ENCODE measurements at places on chromosomes 16 and 17.

DNA sequence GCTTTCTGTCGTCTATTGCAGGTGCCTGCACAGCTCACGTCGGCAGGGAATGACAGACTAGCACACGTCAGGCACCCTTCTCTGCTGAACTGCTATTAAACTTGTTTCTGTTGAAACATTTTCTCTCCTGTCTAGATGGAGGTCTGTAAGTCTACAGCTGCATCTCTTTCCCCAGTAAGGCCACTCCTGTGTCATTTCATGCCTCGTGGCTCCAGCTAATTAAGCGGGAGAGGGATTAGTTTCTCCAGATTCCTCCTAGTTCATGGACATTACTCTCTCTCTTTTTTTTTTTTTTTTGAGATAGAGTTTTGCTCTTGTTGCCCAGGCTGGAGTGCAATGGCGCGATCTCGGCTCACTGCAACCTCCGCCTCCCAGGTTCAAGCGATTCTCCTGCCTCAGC, 54.5 kb downstream of the FOXK2 start:
- no peak for DNase-seq

- peak; percentile 24 for DNase-seq
Observed at GRCh38 chr16:25148568-25149215, 37.1 kb downstream of the LCMT1 start.

DNA sequence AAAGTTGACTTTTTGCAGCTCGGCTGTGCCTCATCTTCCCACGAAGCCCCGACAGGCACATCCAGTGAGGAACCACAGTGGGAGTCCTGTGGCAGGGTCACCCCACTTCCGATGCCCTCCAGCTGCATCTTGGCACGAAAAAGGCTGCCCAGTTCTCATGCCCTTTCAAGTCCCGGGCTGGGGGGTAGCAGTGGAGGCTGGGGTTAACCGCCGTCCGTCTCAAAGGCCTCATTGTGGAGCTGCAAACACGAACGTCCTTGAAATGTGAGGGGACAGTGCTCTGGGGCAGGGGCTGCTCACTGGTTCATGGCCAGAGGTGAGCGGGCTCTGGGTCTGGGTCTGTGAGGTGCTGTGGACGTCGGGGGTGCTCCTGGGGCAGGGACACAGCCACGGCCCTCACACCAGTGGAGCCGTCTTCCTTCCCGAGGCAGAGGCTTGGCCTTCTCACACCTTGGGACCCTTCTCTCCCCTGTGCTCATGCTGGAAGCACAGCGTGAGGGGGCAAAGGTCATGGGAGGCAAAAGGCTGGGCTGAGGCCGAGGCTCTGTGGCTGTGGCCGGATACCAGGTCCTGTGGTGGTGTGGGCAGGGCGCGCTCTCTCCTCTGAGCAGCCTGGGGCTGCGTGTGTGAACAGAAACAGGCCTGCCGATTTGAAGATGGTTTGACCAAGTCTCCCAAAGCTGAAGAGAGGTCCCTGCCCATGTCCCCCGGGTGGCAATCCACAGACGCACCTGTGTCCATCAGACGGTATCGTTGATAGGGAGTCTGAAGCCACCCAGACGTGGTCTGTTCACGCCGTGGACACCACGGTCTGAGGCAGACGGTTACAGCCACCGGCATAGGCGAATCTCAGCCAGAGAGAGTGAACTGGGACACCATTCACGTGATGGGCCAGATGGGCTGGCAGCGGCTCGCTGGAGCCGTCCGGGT, 3.1 kb upstream of the MC1R start:
- DNase-seq, result no peak

DNA sequence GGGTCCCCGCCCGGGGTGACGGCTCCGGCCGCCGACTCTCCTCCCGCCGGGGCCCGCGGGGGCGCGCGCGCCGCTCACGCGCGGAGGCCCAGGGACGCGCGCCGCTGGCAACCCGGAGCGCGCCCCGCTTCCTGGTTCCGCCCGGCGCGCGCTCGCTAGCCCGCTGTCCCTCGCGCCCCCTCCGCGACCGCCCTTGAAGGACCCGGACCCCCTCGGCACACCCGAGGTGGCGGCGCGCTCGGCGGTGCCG, at the start of gene STAT5B:
TSS of gene STAT5B (minus strand) at position 33 of the 250 bp plus-strand sequence. CDS start 44,264 bp downstream, outside the sequence.
- DNase-seq, result peak; percentile 95

DNA sequence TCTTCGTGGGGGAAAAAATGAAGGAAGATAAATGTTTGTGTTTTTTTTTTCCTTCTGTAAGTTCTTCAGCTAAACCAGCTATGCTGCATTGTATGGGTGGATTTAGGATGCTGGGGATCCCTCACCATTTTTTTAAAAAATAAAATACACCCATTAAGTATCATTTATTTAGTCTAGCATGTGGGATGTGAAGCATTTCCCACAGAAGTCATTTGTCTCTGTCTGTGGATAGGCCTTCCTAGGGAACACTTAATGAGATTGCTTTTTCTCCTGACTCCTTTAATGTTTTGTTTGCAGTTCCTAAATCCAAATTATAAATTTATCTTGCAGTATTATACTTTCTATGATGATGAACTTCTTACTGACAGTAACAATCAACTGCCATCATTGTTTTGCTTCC, 146.7 kb downstream of the PPM1E start:
- no peak for DNase-seq

GRCh38 chr16:3113765-3114479, 1.5 kb downstream of the ZNF205 start:
- DNase-seq, result no peak

GRCh38 chr17:37067555-37068111, 118.9 kb downstream of the AATF start:
- no peak for DNase-seq

DNA sequence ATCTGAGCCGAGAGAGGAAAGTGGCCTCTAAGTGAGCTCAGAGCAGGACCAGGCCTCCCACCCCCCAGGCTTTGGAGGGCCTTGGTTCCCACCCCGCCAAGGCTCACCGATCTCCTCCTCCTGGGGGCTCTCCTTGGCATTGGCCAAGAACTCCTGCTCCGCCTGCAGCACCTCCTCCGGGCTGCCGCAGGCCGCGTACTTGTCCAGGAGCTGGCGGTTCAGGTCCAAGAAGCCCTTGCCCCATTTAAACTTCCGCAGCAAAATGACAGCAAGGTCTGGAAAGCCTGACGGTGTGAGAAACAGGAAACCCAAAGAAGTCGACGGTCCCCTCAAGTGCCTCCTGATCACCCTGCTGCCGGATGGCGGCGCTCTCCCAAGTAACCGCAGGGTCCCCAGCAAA, 1.7 kb downstream of the TSR3 start:
- DNase-seq, result no peak

DNA sequence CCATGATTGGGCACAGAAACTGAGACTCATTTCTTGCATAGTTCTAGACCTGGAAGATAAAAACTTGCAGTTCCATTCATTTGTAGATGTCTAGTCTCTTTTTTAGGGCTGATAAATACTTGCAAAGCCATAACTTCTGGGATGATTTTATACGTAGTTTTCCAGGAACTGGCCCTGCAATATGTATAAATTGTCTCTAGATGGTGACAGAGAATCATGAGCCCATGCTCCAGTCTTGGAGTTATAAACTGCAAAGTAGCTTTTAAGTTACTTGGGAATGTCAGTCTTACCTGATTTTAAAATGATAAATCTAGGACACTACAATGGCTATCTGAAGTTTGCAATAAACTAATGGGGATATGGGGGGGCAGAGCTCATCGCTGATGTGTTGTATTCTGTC, 3.0 kb upstream of the ADAMTS18 start:
- DNase-seq, result no peak

GRCh38 chr16:50351116-50351515, 17.7 kb downstream of the BRD7 start:
- DNase-seq, result no peak

DNA sequence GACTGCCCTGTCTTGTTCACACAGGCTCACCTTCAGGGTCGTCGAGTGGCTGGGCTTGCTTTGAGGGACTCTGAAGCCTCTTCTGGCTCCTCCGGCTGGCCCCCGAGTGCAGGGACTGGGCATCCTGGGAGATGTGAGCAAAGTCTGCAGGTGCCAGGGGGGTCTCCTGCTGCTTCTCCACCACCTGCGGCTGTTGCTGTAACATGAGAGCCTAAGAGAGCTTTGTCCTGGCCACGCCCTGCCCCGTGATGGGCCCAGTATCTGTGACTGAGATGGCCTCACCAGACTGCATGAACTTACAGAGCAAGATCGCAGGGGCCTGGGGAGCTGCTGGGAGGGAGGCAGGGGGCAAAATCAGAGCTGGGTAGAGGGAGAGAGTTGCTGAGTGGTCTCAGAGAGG, 12.5 kb downstream of the ERN2 start:
- peak; percentile 50 for DNase-seq

DNA sequence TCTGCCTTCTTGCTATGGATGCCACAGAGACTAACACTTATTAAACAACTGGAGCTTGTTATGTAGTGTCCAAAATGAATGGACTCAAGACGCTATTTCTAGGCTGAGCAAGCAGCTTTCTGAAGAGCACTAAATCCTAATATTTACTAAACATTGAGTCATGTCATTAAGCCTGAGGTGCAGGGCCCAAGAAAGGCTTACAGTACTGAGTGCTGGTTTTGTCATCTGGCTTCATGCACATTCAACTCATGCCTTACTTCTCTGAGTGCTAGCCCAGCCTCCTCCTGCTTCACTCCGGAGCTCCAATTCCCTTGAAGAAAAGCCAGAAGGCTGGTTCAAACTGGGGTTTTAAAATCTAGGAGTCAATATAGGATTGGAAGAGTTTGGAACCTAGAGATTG, 363.3 kb upstream of the CDH5 start:
- DNase-seq, result no peak

- DNase-seq, result no peak
Observed at GRCh38 chr16:12767897-12768296, 35.8 kb downstream of the CPPED1 start.

- DNase-seq, result no peak
Observed at GRCh38 chr17:67509390-67510287, 132.6 kb downstream of the PITPNC1 start.

- peak; percentile 70 for DNase-seq
Observed at GRCh38 chr17:5035315-5035714, at the start of gene SLC52A1. Gene SLC52A1, minus strand, starts transcription at chr17:5035426. Its CDS starts 820 bp downstream, at chr17:5034606.

- no peak for DNase-seq
Observed at GRCh38 chr16:29256501-29256981, 150.0 kb downstream of the NPIPB11 start.

DNA sequence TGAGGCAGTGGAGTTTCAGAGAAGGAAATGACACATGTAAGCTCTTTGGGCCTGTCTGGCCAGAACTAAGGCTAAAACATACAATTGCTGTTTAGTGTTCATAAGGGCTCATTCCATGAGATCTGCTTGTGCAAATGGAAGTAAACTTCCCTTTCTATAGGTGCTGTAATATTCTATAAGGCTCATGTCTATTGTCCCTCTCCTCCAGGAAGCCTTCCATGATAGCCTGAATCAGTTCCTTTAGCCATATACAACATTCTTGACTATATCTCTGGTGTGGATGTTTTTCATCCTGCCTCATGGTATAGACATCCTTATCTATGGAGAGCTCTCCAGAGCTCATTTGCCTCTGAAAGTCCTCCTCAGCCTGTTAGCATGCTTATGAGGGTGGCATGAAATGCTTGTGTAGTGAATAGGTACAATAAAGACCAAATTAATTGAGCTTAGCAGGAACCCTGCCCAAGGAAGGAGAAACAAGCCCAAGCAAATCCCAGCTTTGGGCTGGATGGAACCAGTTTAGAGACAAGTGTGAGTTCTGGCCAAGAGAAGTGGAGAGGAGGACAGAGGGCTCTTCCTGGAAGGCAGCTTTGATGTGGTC, 1.6 kb upstream of the ETV4 start:
- no peak for DNase-seq

DNA sequence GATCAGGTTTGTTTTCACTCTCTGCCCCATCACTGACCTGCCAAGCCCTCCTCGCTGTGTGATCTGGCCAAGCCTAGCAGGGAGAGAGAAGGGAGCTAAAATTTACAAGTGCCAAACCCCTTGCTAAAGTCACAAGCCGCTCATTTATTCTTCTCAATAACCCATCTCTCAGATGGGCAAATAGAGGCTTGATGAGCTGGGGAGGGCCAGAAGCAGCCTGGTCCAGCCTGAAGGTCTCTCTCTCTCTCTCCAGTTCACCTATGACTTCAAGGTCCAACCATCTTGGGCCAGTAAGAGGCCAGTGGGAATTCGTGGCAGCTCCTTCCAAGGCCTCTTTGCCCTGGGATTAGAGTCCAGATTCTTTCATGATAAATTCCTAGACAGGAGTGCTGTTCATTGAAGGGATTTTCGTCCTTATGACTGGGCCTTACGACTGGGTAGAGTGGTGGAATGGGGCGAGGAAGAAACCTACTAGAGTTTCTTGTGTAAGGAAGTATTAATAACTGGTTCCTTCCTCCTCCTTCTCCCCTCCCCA, 3.4 kb downstream of the CA7 start:
- DNase-seq, result no peak

DNA sequence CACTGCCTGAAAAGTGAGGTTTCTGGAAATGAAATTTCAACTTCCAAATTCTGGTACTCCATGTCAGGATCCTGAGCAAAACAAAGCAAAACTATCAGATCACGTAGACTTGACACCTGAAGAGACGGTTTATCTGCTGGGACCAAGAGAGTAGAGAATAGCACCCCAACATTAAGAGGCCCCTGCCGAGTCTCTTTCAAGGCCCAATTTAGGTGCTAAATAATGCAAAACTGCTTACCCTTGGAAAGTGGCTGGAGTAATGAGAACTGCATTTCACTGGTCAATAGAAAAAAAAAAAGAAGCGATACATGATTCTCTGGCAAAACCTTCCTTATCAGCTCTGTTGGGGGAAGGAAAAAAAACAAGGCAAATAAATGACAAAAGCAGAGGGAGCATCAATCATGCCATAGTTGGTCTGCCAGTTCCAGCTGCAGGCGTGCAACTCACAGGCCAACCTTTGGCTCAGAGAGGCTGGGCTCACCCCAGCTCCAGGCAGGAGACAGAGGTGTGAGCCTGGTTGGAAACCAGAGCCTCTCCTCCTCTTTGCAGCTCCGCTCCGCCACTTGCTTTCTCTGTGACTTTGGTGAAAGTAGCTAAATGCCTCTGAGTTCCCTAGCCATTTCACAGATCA, 595.2 kb downstream of the TOX3 start:
- peak; percentile 35 for DNase-seq

GRCh38 chr16:84718-85406, 6.8 kb downstream of the MPG start:
- no peak for DNase-seq

DNA sequence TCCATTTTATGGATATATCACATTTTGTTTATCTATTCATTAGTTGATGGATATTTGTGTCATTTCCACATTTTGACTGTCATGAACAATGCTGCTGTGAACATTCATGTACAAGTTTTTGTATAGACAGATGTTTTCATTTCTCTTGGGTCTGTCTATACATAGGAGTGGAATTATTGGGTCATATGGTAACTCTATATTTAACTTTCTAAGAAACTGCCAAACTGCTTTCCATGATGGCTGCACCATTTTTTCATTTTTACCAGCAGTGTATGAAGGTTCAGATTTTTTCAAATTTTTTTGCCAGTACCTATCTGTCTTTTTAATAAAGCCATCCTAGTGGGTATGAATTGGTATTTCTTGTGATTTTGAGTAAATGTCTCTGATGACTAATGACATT, 15.5 kb downstream of the NFAT5 start:
- DNase-seq, result no peak

GRCh38 chr17:80475910-80476876, at the start of gene NPTX1:
Gene NPTX1, minus strand, starts transcription at chr17:80476607. Its CDS starts 161 bp downstream, at chr17:80476446.
- peak; percentile 79 for DNase-seq

DNA sequence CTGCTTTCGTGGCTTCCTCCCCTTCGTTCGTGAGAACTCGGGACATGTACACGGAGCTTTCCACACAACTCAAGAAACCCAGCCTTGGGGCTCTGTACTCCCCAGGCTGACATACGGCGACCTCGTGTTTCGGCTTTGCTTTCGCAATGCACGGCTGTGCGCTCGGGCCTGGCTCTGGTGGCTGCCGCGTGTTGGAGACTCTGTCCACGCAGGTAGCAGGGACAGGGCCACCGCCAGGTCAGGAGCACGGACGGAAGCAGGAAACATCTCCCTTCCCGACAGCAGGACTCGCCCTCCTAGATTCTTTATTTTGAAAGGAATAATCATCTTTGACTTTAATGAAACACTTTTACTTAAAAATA, 17.3 kb downstream of the UTS2R start:
- no peak for DNase-seq
